ENCODE measurements at places on chromosomes 4 and X.

DNA sequence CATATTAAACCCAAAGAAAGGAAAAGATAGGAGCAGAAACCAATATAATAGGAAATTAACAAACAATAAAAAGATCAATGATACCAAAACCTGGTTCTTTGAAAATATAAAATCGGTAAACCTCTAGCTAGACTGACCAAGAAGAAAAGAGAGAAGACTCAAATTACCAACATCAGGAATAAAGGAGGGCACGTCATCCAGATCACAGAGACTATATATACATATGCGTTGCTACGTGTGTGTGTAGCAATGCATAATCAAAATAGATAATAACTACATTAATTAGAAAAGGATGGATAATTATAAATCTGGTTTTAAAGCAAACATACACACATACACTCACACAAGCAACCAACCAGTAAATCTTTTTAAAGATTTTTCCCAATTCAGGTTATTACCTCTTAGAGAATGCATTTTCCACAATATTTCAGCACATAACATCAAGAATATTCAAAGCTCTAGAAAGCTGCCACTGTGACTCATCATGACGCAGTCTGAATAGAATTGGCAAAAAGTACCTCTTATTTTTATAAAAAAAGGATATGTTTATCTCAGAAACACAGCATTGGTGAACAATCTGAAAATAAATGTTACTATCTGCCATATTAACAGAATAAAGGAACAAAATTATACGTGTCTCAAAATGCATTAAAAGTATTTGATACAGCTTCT, 41.4 kb upstream of the USP9X start:
- DNase-seq: no peak

GRCh38 chr4:152962150-152962549, 26.0 kb downstream of the FHDC1 start:
- DNase-seq: no peak

DNA sequence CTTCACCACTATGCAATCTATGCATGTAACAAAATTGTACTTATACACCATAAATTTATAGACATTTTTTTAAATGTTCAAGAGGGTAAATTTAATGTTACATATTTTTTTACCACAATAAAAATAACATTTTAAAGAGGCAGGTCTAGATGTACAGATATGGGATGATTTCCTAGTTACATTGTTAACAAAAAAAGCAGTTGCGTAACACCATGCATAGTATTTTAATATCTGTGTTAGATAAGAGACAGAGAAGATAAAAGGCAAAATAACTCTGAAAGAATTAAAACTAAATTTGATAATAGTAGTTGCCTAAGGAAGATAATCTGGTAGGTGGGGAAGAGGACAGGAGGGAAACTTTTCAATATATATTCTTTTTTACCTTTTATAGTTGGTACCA, 9.1 kb upstream of the ATRX start:
- no peak for DNase-seq

GRCh38 chr4:8260656-8261111, 8.9 kb upstream of the HTRA3 start:
- DNase-seq: no peak

DNA sequence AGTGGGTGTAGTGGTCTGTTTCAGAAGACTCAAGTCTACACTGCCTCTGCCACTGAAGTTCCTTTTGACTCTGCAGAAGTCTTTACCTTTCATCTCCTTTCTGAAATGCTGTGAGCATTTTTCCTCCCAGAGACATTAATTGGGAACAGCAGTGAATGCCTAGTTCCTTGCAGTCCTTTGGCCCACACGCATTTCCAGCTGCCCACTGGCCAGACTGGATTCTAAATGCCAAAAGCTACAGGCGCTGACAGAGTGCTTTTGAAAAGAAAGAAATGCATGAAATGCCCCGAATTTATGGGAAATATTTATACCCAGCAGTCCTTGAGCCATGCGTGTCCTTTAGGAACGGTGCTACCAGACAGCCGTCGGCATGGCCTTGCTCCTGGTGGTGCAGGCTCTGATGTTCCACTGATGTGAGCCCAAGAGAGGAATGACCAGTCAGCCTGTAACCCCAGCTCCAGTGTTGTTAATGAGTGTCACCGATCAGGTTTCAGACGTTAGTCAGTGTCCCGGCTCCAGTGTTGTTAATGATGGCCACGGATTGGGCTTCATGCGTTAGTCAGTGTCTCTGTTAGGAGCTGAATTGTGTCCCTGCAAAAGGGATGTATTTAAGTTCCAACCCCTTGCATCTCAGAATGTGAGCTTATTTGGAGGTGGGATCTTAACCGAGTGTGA, 132.6 kb downstream of the TBL1X start:
- no peak for DNase-seq

- DNase-seq: no peak
These were observed 450.7 kb downstream of the UBE2NL start for GRCh38 chrX:144334577-144334976.

GRCh38 chr4:69860052-69860451, at the start of gene SULT1E1:
SULT1E1 (minus strand) TSS chr4:69860145; CDS start chr4:69857644, 2,501 bp downstream.
- DNase-seq: no peak

Data from right lobe of liver (tissue), 6 donors.